Activated B cell treated with CpG ODN at 0.5 μM for 24 hours (primary cell): ENCODE measurements at places on chromosomes 16 and 17. TPM values are rescaled to one million over a fixed set of nuclear protein-coding genes. Genes with fewer than 3 reads are reported as not detected.

AXIN2 gene
- total RNA-seq = 0.17 and 0.27 TPM in 2 replicates

DNA sequence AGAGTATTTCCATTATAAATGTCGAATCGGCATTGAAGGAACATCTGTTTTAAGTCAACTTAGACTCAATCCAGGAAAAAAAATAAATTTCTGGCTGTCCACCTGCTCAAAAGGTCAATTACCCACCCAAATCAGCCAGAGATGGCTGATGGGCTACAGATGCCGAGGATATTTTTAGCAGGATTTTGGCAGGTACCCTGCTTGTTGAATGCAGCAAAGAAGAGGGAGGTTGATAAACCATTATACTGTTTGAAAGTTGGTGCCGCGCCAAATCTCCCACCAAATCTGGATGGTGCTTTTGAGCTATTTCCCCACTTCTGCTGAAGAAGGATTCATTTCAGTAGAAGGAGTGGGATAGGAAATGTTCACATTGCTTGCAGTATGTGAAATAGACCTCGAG lies 537.7 kb downstream of the MAF start:
- DNase-seq = no peak

- DNase-seq = no peak
These were observed 289.6 kb upstream of the ERCC4 start for GRCh38 chr16:13630374-13630773.

GRCh38 chr17:72591289-72592241 lies 470.7 kb downstream of the SOX9 start:
- DNase-seq = no peak

GRCh38 chr16:79972053-79972704 lies 371.6 kb upstream of the MAF start:
- DNase-seq = no peak
